Kidney epithelial cell (primary cell): ENCODE measurements at places on chromosomes 13 and 19. TPM values are rescaled to one million over a fixed set of nuclear protein-coding genes. Genes with fewer than 3 reads are reported as not detected.

RABAC1 gene
- total RNA-seq: 126 and 130 TPM in 2 replicates

KLK2 gene
- 0.96 TPM in 1 of 2 replicates, not detected in the other for total RNA-seq

PALM3 gene
- total RNA-seq: not detected in 2 replicates

MAMSTR gene
- 1.0 and 1.3 TPM in 2 replicates for total RNA-seq

ZIK1 gene
- 6.8 and 9.3 TPM in 2 replicates for total RNA-seq

CELF5 gene
- total RNA-seq: 0.14 and 0.17 TPM in 2 replicates

DNA sequence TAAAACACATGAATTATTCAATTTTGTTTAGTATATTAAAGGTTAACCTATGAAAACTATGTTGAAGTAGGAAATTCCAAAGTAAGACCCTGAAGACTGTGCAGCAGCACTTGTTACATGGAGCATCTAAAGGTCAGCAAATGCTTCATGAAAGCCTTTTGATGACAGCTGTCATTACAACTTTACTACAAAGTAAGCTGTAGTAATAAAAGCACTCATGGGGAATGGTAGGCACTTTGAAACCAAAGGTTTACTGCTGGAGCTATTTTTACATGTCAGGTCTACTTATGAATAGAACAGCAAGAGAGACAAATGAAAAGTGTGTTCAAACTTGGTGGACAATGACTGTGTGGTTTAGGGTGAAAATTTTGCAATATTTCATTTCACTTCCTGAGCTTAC is 672.5 kb upstream of the PCDH20 start:
- no peak for DNase-seq

- DNase-seq: no peak
Measured at GRCh38 chr19:4096049-4096892, 27.7 kb downstream of the MAP2K2 start.

DNA sequence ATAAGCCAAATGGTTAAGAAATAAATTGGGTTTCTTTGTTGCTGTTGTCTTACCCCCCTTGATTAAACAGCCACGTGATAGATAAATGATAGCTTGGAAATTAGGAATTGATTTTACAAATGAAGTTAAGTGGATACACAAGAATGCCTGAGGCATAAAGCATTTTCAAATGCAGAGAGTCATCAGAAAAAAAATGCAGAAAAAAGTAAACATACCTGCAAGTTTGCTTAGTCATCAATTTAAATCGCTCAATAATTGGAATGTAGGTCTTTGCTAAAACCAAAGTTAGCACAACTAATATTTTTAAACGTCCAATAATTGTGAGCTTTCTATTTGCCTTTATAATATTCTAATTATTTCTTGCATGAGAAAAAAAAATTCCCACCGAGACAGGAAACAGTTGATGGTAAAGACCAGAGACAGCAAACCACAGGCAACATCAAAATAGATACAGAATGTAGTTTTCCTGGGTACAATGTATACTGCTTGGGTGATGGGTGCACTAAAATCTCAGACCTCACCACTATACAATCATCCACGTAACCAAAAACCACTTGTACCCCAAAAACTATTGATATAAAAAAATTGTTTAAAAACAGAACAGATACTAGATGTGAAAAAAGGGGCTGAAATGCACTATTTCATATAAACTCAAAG is 924.0 kb downstream of the PCDH9 start:
- no peak for DNase-seq

DNA sequence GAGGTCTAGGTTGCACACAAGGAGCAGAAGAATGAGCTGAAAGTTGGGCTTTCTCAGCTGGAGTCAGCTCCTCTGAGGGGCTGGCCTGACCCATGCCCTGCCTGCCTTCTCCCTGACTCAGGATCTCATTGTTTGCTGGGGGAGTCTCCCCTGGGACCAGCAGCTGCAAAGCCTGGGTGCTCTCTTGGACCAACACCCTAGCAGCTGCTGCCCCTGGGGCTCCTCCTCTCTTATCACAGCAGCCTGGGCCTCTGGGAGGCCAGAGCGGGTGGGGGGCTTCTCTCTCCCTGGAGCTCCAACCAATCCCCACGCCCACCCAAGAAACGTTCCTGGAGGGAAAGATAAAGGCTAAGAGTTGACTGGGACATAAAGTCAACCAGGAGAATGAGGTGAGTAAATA is 1.6 kb upstream of the FCGBP start:
- DNase-seq: no peak

DNA sequence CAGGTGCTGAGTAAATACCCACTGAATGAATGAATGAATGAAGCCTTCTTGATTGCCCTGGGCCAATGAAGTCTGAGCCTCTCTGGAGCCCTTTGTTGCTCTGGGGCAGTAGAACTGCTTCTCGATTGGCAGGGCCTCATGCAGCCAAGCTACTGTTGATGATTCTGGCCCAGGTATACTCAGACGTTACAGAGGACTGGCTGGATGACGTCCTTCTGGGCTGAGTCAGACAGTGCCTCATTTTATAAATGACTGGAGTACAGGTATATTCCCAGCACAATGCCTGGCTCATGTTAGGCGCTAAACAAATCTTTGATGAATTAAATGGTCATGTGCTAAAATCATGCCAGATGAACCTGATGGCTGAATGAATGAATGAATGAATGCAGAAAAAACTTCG is 243.8 kb upstream of the MAB21L1 start:
- DNase-seq: no peak

DNA sequence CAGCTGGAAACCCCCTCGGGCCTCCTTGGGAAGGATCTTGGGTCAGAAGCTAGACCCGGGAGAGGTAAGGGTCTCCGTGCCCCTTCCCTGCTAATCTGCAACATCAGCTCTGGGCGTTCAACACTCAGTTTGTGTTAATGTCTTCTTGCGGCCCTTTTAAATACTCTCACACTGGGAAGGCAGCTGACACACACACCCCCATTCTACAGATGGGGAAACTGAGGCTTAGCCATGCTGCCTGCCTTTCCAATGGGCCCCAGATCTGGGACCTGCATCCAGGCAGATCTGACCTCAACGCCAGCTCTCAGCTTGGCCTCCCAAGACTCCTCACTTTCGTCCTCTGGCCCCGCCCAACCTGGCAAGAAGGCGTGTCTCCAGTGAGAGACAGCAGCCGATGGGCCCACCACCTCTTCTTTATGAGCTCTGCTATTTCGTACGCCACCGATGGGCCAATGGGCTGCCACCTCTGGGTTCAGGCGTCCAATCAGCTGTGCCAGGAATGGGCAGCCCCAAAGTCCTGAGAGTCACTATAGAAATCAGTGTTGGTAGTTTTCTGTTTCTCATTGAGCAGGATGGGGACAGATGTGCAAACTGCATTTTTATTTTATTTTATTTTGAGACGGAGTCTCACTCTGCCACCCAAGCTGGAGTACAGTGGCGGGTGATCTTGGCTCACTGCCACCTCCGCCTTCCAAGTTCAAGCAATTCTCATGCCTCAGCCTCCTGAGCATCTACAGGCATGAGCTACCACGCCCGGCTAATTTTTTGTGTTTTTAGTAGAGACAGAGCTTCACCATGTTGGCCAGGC is 43.8 kb downstream of the DNM2 start:
- DNase-seq: no peak

DNA sequence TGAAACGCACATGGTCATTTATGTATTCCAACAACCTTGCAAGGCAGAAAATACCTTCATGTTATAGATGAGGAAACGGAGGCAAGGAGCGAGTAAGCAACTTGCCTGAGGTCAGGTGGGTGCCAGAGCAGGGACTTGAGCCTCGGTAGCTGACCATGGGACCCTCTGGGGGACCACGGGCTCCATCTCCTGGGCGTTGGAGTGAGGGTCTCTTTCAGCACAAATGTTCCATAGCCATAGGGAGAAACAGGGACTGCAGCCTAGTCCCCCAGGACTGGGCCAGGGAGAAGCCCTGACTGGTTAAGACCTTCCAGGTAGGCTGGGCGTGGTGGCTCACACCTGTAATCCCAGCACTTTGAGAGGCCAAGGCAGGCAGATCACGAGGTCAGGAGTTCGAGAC is 38.4 kb upstream of the ADGRE5 start:
- no peak for DNase-seq

- DNase-seq: no peak
Measured at GRCh38 chr13:59354665-59355369, 808.9 kb downstream of the DIAPH3 start.

- DNase-seq: no peak
Measured at GRCh38 chr19:49793561-49793840, 19.6 kb downstream of the FUZ start.
